ENCODE measurements at places on chromosomes 6 and 20. TPM values are rescaled to one million over a fixed set of nuclear protein-coding genes. Genes with fewer than 3 reads are reported as not detected.

GRCh38 chr6:40848868-40849514 is 190.0 kb downstream of the UNC5CL start:
- no peaks in the 10 kb centered on the region for H3K4me1 ChIP-seq
- no peaks in the 10 kb centered on the region for H3K36me3 ChIP-seq
- H3K27me3 ChIP-seq: no peaks in the 10 kb centered on the region

- peak; percentile 24 for DNase-seq
- no peaks in the 10 kb centered on the region for H3K36me3 ChIP-seq
- peaks cover 4% of the 10 kb centered on the region for H3K27me3 ChIP-seq
- H3K27ac ChIP-seq: no peak overlapping the region
- peaks cover 12% of the 10 kb centered on the region for H3K4me1 ChIP-seq
Observed at GRCh38 chr6:170089963-170090362, 200.9 kb downstream of the DLL1 start.

DNA sequence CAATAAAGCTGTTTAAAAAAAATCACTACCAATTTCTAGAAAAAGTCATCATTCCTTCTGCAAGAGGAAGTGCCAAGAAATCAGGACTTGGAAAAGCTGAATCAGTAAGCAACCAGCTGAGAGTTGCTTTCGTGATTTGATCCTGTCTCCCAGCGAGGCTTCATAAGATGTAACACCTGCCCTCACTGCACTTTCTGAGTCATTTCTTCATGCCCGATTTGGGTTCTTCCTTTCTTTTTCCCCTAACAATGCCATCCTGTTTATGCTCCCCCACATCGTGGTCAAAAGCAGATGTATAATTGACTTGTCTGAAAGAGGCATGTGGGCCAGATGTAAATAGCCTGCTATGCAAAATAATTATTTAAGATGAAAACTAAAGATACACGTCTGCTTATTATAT is 52.1 kb downstream of the RIPOR2 start:
- H3K27ac ChIP-seq: no peak overlapping the region
- no peaks in the 10 kb centered on the region for H3K27me3 ChIP-seq
- DNase-seq: no peak
- no peaks in the 10 kb centered on the region for H3K36me3 ChIP-seq
- no peaks in the 10 kb centered on the region for H3K4me1 ChIP-seq
- no peak overlapping the region for H3K4me3 ChIP-seq

GRCh38 chr6:140561701-140562100 is 1187.3 kb upstream of the CITED2 start:
- no peak overlapping the region for H3K27ac ChIP-seq
- no peak overlapping the region for H3K4me3 ChIP-seq
- no peak for DNase-seq
- no peaks in the 10 kb centered on the region for H3K4me1 ChIP-seq

DNA sequence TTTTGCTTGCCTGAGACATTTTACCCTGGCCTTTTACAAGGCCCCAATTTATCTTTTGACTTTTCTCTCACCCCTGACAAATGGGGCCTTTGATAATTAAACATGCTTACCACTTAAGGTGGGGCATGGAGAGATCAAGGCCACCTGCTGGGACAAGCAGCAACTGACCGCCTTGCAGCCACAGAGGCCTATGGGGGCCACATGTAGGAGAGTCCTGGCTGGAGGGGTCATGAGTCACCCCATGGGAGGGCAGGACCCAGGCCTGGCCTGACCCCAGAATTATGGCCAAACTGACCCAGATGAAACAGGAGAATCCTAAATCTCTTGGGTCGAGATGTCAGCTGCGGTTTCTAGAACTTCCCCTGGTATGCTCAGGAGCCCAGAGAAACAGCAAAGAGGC is 8.5 kb upstream of the OCSTAMP start:
- no peak overlapping the region for H3K27ac ChIP-seq
- peaks cover 3% of the 10 kb centered on the region for H3K27me3 ChIP-seq
- H3K4me3 ChIP-seq: no peak overlapping the region
- H3K4me1 ChIP-seq: peaks cover 7% of the 10 kb centered on the region
- no peaks in the 10 kb centered on the region for H3K36me3 ChIP-seq

Gene TIAM2
- 5.9 TPM for total RNA-seq

Gene CST2
- not detected for total RNA-seq

Gene ADGB
- 6.2 TPM for total RNA-seq

Gene NRN1
- total RNA-seq: 15.0 TPM

Gene BANF2
- total RNA-seq: not detected

Gene TCP11
- not detected for total RNA-seq

Gene FOXA2
- total RNA-seq: 23.5 TPM

Gene GRIK2
- total RNA-seq: 0.62 TPM

Gene MTFR2
- total RNA-seq: 1.5 TPM

Gene STMND1
- total RNA-seq: 4.9 TPM
